ENCODE measurements at places on chromosomes 3 and 15. TPM values are rescaled to one million over a fixed set of nuclear protein-coding genes. Genes with fewer than 3 reads are reported as not detected.

- no peak for DNase-seq
These were observed 33.7 kb downstream of the RORA start for GRCh38 chr15:61195116-61196002.

DNA sequence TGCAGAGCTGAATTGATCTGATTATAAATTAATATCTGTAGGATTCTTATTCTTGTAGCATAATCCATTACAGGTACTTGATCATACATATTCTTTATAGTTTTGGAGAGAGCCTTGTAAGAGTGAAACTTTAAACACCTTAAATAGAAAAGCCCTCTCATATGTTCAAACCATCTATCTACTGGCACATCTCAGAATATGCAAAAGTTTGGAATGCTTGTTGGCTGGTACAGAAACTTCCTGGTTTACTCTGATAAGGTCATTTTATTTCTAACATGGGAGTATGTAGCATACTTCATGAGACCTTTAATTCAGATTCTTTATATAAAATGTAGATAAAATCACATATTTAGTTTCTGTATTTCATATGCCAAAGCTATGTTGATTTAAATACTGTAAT lies 21.9 kb upstream of the SELENOT start:
- DNase-seq, result no peak

DNA sequence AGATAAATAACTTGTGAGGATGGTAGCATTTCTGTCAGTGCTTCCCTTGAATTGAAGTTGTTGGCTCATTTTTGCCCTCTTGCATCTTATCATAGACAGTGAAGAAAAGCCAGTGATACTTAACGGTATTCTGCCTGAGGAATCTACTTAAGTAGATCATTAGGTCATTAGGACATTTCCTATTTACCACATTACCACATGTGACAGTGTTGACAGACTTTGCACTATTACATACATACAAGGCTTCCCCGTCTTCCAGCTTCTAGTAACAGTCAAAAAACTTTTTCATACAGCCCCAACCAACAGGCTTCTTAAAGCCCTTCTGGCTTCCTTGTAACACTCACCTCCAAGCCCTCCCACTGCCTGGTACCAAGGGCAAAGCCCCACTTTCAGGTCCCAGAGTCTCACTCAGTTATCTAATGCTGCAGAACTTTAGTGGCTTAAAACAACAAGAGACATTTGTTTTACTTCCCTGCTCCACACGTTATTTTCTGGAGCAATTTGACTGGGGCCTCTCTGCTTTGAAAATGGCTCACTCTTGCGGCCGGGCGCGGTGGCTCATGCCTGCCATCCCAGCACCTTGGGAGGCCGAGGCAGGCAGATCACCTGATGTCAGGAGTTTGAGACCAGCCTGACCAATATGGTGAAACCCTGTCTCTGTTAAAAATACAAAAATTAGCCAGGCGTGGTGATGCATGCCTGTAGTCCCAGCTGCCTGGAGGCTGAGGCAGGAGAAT lies 40.0 kb downstream of the ASB7 start:
- no peak for DNase-seq

GRCh38 chr3:164673738-164674137 lies 404.6 kb downstream of the SI start:
- DNase-seq, result no peak

CD96 gene
- total RNA-seq, result 0.10 TPM

GRCh38 chr3:43405888-43406642 lies 119.7 kb downstream of the SNRK start:
- no peak for DNase-seq

DNA sequence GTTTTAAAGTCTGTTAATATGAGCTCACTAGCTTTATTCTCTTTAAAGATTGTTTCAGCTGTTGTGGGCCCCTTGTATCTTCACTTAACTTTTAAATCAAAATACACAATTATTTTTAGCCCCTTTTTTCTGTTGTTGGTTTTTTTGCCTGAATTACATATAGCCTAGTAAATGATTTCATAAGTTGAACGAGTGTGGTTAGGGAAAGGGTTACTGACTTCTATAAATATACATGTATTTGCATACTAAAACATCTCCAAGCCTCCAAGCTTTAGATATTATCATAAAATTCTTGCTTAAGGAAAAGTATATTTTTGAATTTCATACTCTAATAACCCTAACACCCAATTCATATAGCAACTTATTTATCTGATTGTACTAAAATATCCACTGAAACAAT lies 73.2 kb upstream of the ARL6 start:
- DNase-seq, result no peak

DNA sequence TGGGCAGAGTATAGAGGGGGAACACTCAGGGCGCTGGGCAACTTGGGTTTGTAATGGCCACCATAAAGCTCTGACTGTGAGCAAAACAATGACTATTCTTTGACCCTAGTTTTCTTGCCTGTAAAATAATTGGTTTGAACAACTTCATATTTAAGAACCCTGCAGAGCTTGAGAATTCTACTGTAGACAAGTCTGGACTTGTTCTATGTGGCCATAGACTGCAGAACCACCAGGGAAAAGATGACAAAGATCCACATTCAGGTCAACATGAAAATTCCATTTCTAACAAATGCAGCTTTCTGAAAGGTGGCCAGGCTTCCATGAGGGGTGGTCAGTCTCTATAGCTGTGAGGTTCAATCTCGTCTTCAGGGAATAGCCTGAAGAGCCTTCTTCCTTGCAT lies 239.4 kb upstream of the LRRN1 start:
- DNase-seq, result peak; percentile 42

GRCh38 chr15:62240121-62241096 lies 75.3 kb upstream of the C2CD4B start:
- DNase-seq, result no peak
